Sigmoid colon (tissue), 7 donors: ENCODE measurements at places on chromosomes 5 and 9. TPM values are rescaled to one million over a fixed set of nuclear protein-coding genes. Genes with fewer than 3 reads are reported as not detected.

Gene PAEP
- not detected for total RNA-seq

DNA sequence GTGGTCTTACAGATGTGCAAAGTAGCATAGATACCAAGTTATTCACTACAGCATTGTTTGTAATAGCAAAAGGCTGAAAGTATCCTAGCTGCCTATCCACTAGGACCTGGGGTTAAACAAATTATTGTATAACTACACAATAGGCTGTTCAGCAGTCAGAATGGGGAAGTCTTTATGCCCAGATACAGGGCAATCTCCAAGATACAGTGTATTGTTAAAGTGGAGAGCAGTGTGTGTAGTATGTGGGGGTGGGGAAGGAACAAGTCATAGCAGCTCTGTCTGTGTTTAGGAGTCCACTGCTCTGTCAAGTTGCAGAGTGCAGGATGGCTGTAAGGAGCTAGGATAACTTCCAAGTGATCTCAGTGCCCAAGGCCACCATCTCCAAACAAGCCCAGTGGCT lies 5.5 kb downstream of the PCYOX1L start:
- no peak for DNase-seq

DNA sequence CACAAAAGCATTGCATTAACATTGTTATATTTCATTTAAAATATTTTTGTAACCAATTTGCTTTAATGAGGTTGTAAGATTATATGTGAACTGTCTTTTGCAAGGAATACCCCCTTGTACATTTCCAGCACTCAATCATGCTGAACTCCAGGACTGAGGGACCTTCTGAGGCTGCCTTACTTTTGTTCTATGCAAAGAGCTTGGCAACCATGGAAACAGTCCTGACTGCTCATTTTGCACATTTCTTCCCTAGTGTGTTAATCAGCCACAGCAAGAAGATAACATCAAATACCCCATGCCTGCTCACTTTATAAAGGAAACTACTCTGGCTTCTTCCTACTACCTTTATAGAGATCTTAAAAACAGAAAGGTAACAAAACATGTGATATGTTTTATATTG lies 355.6 kb upstream of the IZUMO3 start:
- DNase-seq: no peak

Gene MAPKAP1
- total RNA-seq: 91.3 TPM

- no peak for DNase-seq
Observed at GRCh38 chr5:97225222-97225621, 42.2 kb upstream of the RIOK2 start.

- no peak for DNase-seq
Observed at GRCh38 chr5:136155761-136156160, 23.1 kb downstream of the SMAD5 start.

- DNase-seq: no peak
Observed at GRCh38 chr5:92470770-92471169, 1087.7 kb upstream of the ARRDC3 start.

DNA sequence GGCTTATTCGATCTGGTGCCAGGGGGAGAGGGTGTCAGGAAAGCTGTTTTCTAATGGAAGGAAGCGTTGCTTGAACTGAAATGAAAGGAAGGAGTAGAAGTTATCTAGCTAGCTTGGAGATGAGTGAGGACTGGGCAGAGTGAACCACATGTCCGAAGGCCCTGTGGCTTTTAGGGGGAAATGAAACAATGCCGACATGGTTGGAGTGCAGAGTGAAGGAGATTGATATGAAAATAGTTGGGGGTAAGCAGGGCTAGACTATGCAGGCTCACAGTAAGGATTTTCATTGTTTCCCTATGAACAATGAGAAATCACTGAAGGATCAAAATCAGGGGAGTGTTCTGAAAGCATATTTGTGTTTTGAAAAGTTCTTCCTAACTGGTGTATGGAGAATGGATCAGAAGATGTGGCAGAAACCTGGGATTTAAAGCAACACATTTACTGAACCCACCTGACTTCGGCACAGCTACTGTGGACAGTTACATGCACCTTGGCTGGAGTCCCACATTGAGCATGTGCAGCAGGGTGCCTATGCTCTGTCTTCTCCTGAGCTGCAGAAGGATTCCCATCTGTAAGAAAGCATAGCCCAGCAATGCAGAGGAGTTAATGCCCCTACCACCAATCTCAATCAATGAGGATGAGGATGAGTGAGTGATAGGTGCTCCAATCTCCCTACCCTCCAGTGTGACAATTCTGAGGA lies 144.4 kb upstream of the TBCA start:
- no peak for DNase-seq

DNA sequence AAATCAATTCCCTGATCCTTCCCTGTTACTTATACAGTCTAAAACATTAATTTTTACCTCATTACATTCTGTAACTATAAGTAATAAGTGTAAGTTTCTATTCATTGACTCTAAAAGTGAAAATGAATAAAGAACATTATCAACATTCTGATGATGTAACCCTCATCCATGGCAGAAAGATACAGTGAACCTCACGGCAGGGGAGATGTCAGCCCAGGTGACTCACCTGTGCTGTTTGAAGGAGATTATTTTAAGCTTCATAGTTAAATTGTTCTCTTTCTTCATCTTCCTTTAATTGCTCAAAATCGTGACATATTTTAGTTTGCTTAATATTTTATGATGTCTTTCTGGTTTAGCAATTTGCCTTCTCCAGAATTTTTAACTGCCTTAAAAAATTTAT lies 268.1 kb downstream of the FSTL4 start:
- no peak for DNase-seq

DNA sequence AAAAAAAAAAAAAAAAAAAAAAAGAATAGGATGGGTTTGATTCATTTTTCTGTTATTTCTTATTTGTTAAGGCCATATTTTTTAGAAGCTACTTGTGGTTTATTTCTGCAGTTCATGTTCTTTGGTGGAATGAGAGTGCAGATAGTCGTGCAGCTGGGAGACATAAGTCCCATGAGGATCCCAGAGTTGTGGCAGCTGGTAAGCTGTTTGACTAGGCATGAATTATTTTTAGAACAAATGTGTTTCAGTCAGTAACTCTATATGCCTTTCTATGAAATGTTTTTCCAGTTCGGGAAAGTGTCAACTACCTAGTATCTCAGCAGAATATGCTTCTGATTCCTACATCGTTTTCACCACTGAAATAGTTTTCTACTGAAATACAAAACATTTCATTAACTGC lies 5.0 kb upstream of the NIPSNAP3B start:
- no peak for DNase-seq

DNA sequence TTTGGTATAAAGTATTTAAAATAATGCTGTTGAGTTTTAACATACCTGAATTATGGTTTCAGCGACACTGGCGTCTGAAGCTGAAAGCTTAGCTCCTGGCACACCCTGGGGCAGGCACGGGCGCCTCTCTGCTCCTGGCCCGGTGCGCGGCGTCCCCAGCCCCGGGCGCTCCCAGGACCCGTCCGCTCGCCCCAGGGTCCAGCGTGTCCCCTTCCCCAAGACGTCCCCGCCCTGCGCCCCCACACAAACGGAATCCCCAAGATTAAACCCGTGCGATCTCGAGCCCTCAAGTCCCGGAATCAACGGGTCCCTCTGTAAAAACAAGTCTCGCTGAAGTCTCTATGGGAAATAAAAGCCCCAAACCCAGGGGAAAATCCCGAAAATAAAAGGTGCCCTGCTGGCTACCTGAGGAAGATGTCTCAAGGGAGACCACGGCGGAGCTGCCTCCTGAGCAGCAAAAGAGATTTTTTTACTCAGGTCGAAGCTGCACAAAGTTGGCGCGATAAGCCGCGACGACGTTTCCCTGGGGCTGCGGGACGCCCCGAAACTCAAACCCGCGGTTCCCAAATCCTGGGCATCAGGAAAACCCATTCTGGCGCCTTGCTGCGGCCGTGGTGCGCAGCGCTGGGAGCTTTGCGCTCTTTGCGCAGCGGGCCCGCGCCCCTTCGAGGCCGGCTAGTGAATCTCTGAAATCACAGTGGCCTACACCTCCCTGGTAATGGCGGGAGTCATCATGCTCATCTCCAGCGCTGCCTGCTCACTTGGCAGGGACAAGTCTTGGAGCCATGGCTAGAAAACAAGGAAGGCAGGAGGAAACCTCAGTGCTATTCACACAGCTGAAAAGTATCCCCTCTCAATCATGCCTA lies 6.3 kb upstream of the IFNA8 start:
- no peak for DNase-seq

DNA sequence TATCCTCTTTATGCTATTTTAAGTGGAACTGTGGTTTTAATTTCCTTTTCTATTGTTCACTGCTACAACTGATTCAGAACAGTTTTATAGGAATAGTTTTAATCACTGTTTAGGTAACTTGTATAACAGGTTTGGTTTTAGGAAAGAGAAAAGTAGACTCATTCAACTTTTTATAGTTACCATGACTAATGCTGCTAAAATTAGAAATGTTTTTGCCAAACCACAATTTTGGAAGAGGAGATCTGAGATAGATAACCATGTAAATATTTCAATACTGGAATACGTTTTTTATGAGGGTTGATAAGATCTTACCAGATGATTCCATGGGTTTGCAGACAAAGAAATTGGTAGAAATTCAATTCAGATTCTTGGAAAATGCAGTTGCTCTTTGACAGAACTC lies 404.6 kb upstream of the ARRDC3 start:
- DNase-seq: no peak

Gene PCDHA4
- 1.2 TPM for total RNA-seq

GRCh38 chr5:17360879-17361278 lies 137.2 kb upstream of the TAF11L2 start:
- DNase-seq: no peak

DNA sequence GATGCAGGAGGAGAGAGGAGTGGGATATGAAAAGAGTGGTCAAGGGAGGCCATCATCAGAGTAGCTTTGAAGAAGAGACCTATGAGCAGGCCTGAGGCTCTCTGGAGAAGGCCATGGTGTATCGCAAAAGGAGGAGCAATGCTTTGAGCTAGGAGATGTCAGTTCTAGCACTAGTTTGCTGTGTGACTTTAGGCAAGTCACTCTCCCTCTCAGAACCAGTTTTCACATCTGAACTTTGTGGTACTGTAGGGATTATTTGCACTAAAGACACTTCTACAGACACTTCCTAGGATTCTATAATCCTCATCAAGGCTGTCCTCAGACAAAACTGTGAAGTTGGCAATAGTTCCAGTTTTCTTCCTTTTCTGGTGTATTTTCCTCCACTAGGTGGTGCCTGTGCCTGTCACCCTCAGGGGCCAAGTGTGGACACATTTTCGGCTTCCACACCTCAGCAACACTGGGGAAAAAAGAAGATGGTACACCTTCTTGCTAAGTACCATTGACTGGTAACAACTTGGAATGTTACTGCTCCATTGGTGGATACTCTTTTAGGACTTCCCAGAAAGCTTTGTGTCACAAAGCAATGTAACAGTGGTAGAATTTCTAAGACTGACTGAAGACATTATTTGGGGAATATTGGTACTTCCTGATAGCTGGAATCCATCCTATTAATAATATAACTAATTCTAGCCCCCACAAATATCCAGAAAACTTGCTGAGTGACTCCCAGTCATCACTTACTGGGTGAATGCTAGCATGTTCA lies 9.9 kb downstream of the PAPPA start:
- no peak for DNase-seq

- DNase-seq: no peak
Observed at GRCh38 chr5:41240985-41241384, 27.7 kb upstream of the C6 start.

DNA sequence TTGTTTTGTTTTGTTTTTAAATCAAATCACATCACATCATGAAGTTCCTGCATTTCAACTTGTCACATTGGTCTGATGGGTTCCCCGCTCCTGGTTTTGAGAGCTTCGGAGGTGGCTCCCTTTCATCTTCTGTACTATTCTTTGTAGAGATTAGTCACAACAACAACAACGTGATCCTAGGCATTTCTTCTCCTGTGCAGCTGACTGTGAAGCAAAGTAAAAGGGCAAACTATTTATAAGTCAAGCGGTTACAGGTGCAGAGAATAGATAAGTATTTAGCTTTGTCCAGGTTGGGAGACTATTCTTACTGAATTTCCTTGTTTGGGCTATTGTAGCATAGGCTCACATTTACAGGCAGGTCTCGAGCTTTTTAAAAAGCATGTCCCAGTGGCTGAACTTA lies 197.7 kb upstream of the CDKN2B start:
- DNase-seq: no peak

DNA sequence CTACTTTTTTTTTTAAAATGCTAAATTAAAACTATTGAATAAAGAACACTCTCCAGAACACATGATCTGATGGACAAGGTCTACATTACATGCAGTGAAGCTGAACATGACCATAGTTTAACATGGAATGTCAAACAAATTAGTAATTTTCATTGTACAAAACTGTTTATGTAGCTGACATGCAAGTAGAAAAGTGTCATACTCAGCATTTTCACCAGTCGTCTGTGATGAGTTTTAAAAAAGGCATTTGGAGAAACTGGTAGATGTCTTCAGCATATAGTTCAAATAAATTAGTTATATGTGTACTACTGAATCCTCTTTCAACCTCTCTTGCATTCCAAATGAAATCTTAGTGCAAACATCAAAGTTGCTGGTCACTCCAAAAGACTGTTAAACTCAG lies 301.9 kb downstream of the FER start:
- no peak for DNase-seq

DNA sequence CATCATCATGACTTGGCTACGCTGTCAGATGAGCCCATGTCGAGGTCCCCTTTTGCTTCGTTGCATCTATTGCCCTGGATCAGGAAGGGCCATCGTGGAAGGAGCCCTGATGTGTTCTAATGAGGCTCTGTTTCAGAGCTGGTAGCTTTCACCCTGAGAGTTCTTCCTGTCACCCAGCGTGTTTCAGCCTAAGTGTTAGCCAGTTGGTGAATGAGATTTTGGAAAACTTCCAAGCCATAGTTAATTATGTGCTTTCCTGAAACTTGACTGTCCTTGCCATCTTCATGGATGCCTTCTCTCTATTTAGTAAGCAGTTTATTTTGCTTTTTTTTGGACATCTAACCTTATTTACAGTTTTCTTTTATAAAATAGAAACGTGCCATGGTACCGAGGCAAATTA lies 1695.4 kb upstream of the WWC1 start:
- no peak for DNase-seq

DNA sequence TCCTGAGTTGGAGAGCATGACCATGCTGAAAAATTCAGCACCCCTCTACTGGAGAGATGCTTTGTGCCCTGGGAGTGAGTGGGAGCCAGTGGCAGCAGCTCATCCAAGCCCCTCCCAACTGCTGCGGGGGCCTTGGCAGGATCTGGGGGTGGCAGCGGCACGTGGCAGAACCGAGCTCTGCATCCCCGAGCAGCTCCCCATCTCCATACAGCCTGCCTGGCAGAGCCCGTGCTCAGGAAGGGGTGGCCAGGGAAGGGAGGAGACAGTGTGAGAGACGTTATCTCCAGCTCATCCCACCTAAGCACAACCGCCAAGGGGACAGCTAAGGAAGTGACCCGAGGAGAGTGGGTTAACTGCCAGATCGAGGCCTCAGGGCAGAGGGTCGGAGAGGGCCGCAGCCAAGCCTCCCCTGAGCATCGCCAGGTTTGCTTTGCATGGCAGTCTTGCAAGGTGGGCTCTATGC lies 17.2 kb upstream of the DPM2 start:
- no peak for DNase-seq

Gene ASS1
- 76.0 TPM for total RNA-seq

Gene GNE
- 27.0 TPM for total RNA-seq
